ENCODE measurements at places on chromosomes 12 and 14.

- DNase-seq, result peak; percentile 50
Measured at GRCh38 chr14:106459971-106460730, 933.8 kb downstream of the TMEM121 start.

DNA sequence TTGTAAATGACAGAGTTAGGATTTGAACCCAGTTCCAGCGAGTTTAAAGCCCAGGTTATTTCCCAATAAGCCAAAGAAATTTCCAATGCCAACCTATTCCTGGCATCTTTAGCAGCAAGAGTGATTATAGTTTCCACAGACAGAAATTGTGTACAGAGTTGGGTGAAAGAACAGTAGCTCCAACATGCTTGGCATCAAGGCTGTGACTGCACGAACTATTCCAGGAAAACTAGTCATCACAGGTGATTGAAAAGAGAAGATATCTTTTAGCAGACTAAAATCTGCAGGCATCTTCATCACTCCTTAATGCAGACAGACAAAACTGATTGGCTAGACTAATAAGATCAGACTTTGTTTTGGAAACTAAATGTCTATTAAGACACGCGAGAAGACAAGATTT is 262.7 kb upstream of the PLEKHG7 start:
- no peak for DNase-seq

GRCh38 chr14:101736071-101736470 is 25.4 kb upstream of the PPP2R5C start:
- no peak for DNase-seq

- no peak for DNase-seq
Measured at GRCh38 chr12:52714887-52715281, 11.6 kb upstream of the KRT77 start.

DNA sequence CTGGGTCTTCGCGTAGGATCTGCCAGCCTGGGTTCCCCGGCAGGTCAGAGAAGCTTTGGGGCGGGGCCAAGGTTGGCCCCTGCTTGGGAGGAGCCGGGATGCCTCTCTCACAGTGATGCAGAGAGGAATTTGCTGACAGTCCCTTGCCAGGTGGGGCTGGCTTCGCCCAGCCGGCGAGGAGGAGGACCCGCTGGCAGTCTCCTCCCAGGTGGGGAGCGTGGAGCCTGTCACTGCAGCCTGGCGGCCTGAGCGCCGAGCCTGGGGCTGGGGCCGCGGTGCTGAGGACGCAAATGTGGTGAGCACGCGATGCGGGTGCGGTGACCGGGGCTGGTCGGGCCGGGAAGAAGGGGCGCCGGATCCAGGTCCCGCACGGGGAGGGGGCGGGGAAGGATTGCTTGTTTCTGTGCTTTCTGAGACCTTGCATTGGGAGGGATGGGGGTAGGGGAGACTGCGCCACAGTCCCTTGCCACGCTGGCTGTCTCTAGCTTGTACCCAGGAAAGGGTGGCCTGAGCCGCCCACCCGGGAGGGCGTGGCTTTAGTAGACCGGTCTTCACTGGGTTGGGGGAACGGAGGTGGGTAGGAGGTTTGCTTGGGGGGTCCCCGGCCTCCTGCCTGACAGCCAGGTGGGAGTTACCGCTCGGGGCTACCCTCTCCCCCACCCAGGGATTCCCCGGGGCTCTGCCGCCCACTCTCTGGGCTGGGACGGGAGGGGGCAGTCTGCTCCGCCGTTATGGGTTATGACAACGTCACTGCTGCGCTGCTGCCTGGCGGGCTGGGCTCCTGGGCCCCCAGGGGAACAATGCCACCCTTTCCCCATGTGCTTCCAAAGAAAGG is at the start of gene TMEM63C:
Gene TMEM63C, plus strand, starts transcription at position 196 of the 835 bp plus-strand sequence. CDS start 37,016 bp downstream, outside the sequence.
- no peak for DNase-seq
